Cardiac muscle cell (in vitro differentiated cells and primary cell): ENCODE measurements at places on chromosomes 7 and 10. TPM values are rescaled to one million over a fixed set of nuclear protein-coding genes. Genes with fewer than 3 reads are reported as not detected.

DNA sequence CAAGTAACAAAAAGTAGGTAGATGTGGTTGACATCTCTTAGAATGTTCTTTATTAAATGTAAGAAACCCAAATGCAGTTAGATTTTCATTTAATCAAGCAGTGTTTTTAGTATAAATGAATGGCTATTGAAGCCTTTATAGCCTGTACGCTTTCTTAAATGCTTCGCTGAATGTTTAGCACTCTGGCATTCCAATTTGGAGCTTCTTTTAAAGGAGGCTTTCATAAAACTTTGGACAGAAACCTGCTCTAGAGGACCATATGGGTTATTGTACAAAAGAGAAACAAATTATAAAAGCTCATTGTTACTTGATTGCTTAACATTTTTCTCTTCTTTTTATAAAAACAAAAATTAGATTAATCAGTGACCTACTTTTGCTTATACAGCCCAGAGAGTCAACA lies 59.5 kb downstream of the KCND2 start:
- DNase-seq: no peak

ASZ1 gene
- 0.18 TPM in 1 of 2 replicates, not detected in the other for total RNA-seq

NKX2-3 gene
- total RNA-seq: not detected in 2 replicates

GRCh38 chr10:100886963-100887362 lies 25.8 kb upstream of the SLF2 start:
- DNase-seq: peak; percentile 77

DNA sequence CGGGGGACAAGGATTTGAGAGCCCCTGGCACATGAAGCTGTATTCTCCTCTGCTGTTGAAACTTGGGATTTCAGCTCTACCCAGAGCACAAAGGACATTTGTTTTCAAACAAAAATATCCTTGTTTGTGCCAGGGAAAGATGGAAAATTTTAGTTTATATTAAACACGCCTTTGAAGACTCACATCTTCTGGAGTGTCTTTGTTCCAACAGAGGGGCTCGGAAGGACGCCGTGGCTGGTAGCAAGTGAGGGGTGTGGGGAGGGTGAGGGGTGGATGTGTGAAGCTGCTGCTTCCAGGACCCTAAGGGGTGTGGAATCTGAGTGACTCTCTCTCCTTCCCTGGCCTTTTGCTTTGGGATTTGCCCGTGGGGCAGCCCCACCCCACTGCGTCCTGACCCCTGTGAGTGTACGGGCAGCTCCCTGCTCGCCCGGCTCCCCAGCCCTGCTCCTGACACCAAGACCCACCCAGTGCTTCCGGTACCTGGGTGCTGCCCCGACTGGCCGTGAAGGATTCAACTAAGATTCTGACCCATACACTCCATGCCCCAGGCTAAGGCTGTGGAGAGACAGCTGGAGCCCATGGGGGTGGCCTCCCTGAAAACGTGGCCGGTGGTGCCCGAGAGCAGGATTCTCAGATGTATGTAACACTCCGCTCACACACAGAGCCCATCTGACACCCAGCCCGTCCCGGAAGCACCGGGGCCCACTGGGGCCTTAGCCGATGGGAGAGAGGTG lies 59.6 kb downstream of the ZRANB1 start:
- no peak for DNase-seq

IDI2 gene
- not detected in 2 replicates for total RNA-seq

DNA sequence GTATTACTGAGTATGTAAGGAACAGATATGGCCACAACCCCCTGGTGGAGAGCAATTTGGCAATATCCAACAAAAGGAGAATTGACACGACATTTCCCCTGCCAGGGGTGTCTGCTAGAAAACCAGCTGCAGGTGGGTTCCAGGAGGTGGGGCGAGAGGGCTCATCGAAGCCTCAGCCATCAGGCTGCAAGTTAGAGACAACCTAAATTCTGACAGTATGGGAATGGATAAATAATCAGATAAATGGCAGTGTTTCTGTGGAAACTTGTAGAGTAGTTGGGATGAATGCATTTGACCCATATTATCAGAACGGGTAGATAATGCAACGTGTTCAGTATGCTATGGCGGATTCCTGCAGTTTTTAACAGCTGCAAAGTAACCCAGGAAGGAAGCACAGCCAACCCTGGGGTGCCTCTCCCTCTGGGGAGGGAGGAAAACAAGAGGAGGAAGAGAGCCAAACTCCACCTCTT lies 3.5 kb downstream of the TMEM273 start:
- no peak for DNase-seq

- DNase-seq: peak; percentile 79
These were observed 34.4 kb upstream of the SLC29A4 start for GRCh38 chr7:5248201-5248885.

PRSS1 gene
- total RNA-seq: not detected in 2 replicates

DNA sequence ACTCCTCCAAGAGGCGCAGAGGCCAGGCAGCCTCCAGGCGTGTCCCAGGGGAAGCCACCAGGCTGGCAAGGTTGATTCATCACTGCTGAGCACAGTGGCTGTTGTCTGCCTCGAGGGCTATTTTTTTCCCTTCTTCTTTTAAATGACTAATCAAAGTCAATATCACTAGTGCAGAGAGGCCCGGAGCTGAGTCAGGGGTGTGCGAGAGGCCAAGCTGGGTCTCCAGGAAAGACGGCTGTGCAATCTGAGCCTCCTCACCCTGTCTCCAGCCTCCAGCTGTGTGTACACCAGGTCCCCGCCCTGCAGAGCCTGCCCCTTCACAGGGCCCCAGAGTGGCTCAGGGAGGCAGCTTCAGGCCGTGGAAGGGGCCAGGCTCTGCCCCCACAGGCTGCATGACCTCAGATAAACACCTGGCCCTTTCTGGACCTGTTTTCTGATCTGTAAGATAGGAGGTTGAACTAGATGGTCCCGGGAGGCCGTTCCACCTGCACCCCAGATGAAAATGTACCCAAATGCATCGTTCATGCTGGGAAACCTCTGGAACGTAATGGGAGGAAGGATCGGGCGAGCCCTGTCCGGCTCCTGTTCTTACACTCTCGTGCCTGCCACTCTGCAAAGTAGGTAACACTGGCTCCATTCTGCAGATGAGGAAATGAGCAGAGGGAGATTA lies 3.7 kb downstream of the STX1A start:
- peak; percentile 22 for DNase-seq

- no peak for DNase-seq
These were observed 95.8 kb upstream of the DIP2C start for GRCh38 chr10:785089-785860.

DNA sequence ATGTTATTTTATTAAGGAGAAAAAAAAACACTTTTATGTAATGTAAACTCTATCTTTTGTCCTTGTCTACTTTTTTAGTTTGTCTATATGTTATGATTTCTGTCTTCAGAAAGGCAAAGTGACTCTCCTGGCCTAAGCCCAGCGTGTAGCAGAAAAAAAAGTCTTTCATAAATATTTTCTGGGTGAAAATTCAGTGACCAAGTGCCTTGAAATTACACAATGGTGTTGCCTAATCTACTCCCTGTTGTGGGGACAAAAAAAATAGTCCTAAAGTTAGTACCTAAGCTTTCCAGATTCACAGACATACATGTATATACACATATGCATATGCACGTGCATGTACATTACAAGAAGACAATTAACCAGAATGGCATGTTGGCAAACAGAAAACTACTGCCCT lies 1257.8 kb upstream of the SORCS1 start:
- DNase-seq: no peak

GRCh38 chr7:42617806-42618457 lies 293.9 kb downstream of the C7orf25 start:
- peak; percentile 66 for DNase-seq

DNA sequence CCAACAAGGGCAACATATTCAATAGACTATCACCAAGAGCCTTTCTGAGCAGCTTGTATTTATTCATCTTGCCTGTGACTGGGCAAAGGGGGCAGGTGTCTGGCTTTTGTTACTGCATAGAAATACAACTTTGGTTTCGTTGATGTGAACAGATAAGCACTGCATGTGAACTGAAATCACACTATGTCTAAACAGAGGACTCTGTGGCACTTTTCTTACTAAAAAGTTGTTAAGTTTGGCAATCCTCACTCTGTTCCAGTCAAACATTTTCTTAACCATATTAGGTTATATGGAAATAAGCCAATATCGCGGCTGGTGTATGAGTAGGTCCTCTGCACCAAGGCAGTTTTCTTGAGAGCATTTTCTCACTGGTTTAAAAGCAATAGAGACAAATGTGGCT lies 48.5 kb downstream of the CALD1 start:
- no peak for DNase-seq
